ENCODE measurements at places on chromosomes 5 and 9.

GRCh38 chr9:75378036-75378435 is 289.7 kb downstream of the OSTF1 start:
- DNase-seq: no peak

DNA sequence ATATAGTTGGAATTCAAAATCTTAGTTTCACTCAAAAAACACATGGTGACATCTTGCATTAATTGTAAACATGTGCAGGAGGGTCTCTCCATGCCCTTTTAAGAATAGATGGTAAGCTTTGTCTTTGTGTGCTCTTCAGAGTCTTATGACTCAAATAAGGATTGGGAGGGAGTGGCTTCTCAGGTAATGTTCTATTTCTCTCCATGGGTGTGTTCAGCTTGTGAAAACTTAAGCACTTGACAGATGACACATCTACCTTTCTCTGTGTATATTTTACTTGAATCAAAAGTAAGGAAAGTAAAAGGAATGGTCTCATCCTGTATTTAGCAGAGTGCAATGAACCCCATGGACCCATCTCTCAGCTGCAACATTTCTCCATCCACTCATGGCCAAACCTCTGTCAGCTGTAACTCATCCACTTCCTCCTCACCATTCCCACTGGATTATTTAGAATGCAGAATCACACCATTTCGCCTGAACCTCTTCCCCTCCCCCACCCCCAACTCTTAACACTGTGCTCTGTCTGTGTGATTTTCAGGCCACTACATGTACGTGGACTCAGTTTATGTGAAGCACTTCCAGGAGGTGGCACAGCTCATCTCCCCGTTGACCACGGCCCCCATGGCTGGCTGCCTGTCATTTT is 82.1 kb downstream of the MAMDC2 start:
- DNase-seq: no peak

DNA sequence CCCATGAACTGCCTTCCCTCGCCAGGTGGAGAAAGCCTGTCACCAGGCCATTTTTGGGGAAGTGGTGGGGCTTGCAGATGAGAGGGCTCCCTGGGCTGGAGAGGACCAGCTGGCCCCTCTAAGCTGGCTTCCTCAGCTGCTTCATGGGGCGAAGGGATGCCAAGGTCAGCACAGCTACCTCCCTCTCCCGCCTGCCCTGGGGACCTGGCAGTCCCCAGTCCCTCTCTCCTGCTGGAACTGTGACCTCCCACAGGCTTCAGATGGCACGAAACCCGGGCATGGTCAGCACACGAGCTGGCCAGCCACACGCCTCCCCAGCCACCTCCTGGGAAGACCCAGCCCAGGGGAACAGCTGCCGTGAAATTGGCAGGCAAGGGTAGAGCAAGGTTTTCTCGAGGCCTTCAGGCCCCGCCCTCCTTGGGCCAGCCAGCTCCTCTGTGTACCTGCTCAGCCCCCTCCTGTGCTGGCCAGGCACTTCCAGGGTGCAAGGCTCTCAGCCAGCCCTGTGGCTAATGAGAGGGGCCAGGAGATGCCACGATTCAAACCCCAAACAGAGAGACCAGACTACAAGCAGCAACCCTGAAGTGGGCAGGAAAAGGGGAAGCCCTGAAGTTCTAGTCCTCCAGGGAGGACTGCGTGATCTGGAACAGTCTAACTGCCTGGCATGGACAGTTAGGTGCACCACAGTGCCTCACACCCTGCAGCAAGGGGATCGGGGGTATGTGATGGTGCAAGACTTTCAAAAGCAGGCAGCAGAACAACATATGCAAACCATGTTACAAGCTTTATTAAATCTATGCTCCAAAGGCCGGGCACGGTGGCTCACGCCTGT is 12.9 kb downstream of the PLPP7 start:
- DNase-seq: no peak

GRCh38 chr9:114204265-114204664 is 48.9 kb downstream of the COL27A1 start:
- DNase-seq: no peak

GRCh38 chr5:169831331-169831730 is 149.0 kb downstream of the INSYN2B start:
- DNase-seq: no peak

GRCh38 chr5:64145216-64145895 is 20.3 kb upstream of the RNF180 start:
- no peak for DNase-seq

DNA sequence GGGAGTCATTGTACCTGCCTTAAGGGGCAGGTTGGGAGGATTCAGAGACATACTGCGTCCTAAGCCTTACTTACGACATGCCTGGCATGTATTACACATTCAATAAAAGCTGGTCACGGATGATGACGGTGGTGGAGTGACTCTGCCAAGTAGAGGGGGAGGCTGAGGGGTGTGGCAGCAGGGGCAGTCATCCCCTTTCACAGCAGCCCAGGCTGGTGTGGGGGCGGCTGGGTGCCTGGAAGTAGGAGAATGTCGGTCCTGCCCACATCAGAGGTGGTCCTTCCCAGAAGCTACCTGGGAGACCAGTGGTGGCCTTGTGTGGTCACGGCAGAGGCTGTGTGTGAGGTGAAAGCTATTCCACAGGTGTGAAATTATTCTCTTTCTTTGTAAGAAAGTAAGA is 8.9 kb downstream of the ZBTB34 start:
- DNase-seq: no peak

DNA sequence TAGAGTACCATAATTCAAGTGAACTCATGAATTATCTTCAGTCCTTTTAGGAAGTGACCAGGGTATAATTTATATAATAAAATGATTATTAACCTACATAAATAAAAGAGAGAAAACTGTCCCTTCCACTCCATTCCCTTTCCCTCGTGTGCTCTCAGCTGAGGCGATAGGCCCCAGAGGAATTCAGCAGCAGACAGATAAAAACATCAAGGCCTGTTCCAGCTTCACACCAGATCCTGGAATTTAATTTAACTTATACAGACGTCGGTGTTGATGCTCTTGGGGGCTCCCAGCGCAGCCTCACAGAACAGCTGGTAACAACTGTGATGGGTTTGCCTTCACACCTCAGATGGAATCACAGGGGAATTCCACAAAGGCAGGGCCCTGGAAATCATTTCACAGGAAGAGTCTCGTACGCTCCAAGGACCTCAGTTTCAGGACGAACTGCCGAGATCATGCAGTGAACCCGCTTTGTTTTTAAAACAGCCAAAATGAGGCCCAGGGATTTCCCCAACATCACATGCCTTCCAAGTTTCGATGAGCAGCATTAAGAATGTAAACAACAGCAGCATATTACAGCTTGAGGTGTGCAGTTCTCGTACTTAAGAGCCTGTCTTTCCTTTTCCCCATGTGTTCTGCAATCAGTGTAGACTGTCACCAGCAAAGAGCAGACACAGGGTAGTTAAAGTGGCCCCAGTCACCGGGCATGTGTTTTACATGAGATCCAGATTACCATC is 73.6 kb upstream of the ALDH1B1 start:
- no peak for DNase-seq

- DNase-seq: no peak
These were observed 700.6 kb downstream of the SEMA5A start for GRCh38 chr5:8845296-8845695.

DNA sequence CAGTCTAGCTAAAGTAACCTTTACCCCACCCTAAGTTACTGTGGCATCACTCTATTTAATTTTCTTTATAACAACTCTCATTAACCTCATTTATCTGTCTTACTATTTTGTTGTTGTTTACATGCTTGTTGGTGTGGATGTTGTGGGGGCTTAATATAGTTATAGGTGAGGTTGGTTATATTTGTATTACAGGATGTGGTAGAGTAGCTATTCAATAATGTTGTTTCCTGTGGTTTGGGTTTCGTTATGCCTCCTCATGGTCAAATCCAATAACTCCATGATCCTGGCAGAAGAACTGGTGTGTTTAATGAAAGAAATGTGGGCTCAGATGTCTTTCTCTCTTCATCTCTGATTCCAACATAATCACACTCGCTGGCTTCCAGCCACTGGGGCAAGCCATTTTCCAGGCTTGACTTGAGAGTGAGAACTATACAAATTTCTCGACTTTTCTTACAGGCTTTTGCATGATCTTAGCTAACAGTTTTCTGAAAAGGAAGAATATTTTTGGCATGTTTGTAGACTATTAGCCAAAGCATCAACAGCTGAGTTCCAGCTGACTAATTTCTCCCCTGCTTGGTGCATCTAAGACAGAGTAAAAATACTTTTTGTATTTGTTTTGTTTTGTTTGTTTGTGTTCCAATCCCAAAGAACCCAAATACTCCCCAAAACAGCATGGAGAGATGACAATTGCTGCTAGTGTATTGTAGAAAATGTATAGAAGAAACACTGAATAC is 303.7 kb upstream of the PAPPA start:
- no peak for DNase-seq

GRCh38 chr5:165242646-165243045 is 1737.2 kb downstream of the MAT2B start:
- no peak for DNase-seq

DNA sequence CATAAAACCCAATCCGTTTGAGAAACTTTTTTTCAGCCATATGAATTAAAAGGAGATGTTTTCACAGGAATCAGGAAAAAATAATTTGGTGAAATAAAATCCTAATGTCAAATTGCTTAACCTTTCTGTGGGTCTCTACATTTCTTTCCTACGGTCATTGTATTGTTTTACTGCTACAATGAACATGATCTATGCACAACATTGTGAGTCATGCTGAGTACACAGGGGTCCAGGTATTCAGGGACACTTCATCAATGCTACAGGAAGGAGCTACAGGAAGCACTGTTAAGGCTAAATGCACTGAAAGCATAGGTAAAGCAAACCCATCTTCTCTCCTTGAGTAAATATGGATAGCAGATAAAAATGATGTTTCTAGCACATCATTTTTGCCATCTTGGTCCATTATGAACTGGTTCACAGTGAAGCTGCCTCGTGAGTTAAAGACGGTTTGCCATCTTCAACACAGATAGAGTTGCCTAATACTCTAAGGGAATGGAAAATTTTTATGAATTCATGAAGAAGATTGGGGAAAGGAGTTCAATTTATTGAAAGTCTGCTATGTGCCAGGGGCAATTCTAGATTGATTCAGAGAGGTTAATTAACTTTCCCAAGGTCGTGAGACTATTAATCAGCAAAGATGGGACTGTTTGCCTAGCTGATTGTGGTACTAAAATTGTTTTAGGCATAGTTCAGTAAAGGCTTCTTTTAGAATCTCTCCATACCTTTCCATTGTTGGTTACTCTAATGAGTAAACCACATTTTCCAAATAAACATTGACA is 85.5 kb downstream of the DIRAS2 start:
- DNase-seq: no peak

- DNase-seq: no peak
These were observed 599.8 kb upstream of the BRINP1 start for GRCh38 chr9:119968836-119969707.

GRCh38 chr9:98425079-98425478 is 169.6 kb upstream of the TBC1D2 start:
- no peak for DNase-seq

DNA sequence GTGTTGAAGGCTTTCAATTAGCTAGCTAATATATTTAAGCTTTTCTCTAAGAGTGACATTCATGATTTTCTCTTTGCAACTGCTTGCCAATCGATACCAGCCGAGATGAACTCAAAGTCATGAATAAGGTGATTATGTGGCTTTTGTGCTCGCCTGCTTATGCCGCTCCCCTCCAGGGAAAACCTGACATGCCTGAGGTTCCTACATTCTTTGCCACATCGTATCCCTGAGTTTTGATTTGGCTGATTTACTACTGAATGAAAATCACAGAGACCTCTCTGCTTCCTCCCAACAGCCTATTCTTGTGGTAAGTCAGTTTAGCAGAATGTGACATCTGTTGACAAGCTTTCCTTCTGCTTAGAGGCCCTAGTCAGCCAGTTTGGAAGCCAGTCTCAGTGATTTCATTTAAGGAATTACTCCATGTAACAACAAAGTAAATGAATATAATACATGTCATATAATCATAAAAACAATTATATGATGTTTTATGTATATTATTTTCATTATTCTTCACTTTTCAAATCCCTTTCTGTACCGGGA is 513.4 kb downstream of the CSNK1G3 start:
- no peak for DNase-seq

- no peak for DNase-seq
These were observed 4.5 kb upstream of the IL7R start for GRCh38 chr5:35852084-35852734.

DNA sequence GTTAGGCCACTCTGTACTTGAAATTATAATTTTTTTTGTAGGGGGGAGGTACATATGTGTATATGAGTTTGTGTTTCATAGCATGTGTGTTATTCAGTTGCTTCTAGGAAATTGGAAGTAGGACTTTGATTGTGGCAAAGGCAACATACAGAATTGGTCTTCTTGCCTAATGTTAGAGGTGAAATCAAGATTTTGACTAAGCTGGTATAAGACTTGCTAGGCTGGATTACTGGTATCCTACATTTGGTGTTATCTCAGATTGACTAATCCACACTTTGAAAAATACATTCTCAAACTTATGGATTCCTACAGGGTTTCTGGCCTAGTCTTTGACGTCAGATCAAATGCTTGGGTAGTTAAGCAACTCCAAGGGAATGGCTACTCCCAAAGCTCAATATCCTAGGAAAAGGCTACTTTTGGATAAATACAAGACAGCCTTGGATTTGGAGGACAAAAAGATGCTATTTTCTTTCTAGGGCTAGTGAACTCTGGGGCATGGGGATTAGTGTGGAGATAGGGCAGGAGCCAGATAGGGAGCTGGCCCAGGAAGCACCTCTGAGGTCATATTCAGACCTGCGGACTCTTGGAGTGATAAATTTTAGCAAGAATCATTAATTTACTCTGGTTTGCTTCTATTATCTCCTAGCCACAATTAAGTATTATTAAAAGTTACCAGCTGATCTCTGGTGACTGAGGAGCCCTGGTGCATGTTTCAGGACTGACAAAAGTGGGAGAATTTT is 144.0 kb upstream of the RPS23 start:
- DNase-seq: no peak

GRCh38 chr5:166883016-166883415 is 1408.4 kb upstream of the WWC1 start:
- no peak for DNase-seq

DNA sequence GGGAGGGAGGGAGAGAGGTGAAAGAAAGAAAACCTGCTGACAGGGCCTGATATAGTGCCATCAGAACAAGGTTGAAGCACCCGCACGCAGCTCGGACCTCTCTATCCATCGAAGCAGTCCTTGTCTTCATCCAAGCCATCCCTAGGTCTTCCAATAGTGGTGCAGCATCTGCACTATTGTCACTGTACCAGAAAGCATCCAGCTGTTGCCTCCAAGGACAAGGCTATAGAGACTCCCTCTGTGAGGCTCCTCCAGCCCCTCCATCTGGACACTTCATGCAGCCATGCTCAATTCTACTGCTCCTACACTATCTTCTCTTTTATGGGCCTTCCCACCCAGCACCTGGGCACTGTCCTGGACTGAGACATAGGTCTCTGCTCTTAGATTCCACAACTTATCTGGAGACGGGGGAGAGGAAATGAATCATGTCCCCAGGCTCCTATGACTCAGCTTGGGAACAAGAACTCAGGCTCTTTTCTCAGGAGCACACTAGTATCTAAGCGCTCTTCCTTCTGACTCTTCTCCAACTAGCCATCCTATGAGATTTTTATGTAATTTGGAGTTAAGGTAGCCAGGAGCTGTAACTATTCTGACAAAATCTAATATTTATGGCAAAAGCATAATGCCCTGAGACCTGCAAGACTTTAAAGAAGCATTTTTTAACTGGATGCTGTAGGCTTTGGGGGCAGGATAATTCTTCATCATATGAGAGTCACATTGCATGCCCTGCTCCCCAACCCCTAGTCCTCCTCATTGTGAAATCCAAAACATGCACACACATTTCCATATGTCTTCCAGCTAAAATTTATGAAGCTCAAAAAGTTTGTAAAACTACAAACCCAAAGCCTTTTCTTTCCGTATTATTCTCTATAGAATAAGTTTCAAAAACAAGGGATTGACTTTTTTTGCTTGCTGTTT is 446.8 kb downstream of the CCDC171 start:
- no peak for DNase-seq

- DNase-seq: no peak
These were observed 76.7 kb upstream of the CXCL14 start for GRCh38 chr5:135655468-135655815.
